ENCODE measurements at places on chromosomes 6 and 20.
A peak's percentile ranks its signal among the peaks of the same experiment; 100 is the strongest.

- no peak for DNase-seq
Observed at GRCh38 chr6:155523821-155524651, 68.4 kb upstream of the NOX3 start.

- DNase-seq, result no peak
Observed at GRCh38 chr20:39563349-39563748, 601.2 kb downstream of the DHX35 start.

GRCh38 chr6:160455541-160456213 lies 107.5 kb downstream of the SLC22A3 start:
- DNase-seq, result peak; percentile 58

DNA sequence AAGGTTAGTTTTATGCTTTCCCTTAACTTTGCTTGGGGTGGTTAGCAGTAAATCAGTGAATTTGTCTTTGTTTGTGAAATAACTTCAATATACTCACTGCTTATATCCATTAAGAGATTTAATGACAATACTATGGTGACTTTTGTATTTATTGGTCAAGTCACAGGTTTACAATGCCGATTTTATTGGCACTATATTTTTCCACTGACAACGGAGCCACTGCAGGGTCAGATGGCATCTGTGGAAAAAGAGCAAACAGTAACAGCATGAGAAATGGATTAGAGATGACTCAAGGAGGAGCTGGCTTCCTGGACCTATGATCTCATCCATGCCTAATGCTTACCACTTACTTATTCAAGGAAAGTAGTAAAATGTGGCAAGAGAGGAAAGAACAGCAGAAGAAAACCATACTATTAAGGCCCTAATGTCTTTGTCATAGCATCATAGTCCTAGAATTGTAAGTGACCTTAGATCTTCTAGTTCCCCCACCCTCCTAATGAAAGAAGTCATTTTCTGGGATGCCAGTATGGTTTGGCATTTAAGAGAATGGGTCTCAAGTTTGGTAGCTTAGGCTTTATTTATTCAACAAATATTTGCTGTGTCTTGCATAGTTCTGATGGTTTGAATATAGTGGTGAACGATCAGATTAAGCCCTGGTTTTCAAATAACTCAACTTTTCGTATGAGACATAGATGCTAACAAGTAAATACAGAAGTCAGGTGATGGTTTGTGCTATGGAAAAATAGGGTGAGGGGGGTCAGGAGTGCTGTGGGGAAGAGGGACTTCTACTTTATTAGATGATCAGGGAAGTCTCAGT lies 18.5 kb downstream of the RNF144B start:
- no peak for DNase-seq

DNA sequence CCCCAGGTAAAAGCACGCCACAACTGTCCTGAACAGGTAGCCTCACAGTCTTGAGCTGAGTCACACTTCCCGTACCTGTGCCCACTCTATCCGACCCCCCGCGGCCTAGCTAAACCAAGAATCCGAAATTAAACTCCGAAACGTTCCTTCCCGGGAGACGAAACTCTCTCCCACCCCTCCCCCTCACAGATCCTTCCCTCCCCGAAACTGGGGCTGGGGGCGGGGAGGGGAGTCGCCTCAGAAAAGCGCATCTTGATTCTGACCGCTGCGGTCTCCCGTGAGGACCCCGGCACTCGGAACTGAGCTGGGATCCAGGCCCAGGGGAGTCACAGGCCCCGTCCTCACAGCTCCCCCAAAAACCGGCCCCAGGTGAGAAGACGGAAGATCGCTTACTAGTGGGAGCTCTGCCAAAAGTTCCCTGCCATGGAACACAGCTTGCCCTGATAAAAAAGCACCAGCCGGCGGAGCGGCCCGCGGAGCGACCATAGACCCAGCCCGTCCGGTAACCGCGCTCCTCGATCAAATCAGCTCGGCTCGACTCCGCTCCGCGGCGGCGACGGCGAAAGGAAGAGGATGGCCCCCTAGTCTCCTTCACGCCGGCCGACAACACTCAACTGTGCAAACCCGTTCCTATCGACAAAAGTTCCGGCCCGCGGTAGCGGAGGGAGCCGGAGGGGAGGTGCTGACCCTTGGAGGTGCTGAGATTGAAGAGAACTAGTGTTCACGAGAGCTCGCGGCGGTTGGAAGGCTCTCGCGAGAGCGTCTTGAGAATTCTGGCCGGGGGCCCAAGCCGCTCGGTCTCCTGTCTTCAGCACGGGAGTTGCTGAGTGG lies at the start of gene CCNC:
Gene CCNC (minus strand): TSS at position 558 of the 831 bp plus-strand sequence. CDS start 133 bp downstream, at position 425.
- DNase-seq, result peak; percentile 68

DNA sequence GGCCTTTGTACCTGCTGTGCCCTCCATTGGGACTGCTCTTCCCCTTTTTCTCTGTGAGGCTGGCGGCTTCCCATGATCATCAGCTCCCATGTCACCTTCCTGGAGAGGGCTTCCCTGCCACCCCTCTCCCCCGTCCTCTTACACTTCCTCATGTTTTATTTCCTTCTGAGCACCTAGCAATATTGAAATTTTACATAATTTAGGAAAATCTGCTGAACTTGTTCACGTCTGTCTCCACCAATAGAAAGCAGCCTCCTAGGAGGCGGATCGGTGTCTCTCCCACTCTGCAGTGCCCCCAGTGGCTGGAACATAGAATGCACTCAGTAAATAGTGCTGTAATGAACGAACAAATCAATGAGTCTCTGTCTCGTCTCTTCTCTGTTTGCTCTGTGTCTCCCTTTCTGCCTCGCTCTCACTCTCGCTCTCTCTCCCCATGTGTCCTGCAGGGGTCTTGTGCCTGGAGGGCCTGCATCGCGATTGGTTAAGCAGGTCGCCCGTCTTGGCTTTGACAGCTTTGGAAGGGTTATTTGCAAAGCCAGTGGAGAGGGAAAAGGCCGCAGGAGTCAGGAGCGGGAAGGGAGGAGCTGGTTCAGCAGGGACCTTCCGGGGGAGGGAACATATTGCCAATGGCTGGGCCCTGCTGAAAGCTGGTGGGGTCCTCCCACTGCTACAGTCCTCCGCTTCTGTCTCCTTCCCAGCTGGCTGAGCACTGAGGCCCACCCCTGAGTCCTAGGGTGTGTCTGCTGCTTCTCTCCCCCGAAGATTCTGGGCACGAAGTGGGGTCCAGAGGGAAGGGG lies 12.1 kb upstream of the OCSTAMP start:
- DNase-seq, result peak; percentile 28

GRCh38 chr6:157029980-157030690 lies 253.0 kb downstream of the ARID1B start:
- DNase-seq, result no peak

GRCh38 chr20:37309936-37310590 lies 20.6 kb downstream of the MANBAL start:
- no peak for DNase-seq

DNA sequence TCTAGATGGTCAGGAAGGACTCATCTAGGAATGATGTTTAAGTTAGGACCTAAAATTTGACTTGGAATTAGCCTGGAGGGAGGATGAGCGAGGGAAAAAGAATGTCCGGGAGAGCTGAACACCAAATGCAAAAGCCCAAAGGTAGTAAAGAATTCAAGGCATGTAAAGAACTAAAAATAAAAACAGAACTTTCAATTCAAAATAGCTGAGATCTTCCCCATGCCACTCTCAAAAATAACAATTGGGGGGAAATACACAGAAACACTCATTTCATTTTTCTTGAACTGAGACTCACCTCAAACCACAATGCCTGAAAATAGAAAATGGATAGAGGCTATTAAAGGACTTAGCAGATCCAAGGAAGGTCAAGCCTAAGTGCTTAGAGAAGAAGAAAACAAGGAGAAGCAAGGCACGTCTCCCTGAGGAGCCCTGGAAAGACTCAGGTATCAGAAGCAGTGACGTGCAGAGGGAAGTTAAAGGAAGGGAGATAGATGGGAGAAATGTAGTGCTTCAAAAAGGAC lies 10.4 kb downstream of the PXT1 start:
- no peak for DNase-seq

GRCh38 chr6:25171301-25171700 lies 107.9 kb upstream of the CARMIL1 start:
- no peak for DNase-seq

GRCh38 chr6:971981-972640 lies 279.2 kb upstream of the EXOC2 start:
- no peak for DNase-seq

DNA sequence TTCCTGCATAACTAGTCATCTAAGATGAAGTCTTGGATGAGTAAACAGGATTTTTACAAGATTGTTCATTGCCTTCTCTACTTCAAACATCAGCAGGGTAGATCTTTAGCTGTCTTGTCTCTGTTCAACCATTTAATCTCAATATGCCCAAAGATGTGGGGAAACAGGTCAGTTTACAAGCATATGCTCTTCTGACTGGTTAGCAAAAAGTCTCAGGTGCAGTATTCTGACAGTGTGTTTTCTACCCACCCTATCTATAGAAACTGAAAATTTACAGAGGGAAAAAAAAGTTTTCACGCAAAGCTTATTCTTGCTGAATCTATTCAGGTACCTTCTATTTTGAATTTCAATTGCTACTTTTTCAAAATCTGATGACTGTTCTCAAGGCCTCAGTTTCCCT lies 29.0 kb downstream of the MAP3K5 start:
- no peak for DNase-seq

DNA sequence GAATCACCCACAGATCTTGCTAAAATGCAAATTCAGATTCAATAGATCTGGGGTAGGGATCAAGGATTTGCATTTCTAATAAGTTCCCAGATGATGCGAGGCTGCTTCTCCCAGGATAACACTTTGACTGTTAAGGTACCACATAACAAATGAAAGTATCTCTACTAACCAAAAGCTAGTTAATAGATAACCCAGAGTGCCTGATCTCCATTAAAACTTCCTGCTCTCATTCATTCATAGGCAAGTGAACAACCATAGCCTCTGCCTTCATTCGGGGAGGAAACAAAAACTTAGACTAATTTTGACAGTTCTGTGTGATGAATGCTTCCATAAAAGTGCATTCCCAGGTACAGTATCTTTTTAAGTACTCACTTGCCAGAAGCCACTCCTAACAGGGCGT lies 265.6 kb upstream of the BTBD3 start:
- no peak for DNase-seq

- DNase-seq, result no peak
Observed at GRCh38 chr6:39669207-39669972, 55.8 kb downstream of the KIF6 start.

- no peak for DNase-seq
Observed at GRCh38 chr6:76593668-76594067, 521.2 kb upstream of the IMPG1 start.

DNA sequence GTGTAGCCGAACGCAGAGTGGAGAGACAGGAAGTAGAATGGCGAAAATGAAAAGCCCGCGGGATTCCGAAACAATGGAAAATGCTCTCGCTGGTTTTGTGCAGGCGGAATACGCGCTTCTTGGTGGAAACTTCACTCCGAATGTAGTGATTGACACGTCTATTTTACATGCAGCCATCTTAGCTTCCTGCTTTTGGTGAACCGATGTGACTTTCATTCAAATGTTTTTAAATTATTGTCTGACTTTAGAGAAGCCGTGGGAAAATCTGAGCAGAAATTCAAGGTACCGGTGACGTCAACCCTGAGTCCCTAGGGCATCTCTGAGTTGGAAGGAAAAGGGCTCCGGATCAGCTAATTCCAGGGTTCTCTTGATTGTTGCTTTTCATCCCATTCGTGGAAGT lies 11.4 kb downstream of the GPX5 start:
- no peak for DNase-seq

DNA sequence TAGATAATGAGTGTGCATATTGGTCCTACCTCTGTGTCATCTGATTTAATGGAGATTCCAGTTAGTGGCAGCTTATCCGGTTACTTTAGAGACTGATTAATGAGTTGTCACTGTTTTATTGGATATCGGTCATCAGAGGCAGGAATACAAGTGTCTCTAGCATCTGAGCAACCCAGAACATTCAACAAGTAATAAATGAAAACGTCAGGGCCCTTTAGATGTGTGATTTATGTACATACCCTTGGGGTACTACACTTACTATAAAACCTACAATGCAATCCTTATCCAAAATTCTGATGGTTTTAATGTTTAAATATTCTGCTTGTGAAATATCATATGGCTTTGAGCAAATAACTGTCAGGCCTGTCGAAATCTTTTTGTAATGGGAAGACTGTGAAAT lies 1117.9 kb upstream of the FLRT3 start:
- DNase-seq, result no peak

- DNase-seq, result no peak
Observed at GRCh38 chr20:60838297-60838696, 413.8 kb upstream of the CDH4 start.

GRCh38 chr6:19417713-19418112 lies 419.5 kb upstream of the ID4 start:
- DNase-seq, result no peak

- DNase-seq, result no peak
Observed at GRCh38 chr6:11791354-11792107, 12.9 kb upstream of the ADTRP start.

- DNase-seq, result no peak
Observed at GRCh38 chr6:111805511-111806164, 67.6 kb downstream of the FYN start.

GRCh38 chr20:19463597-19463996 lies 251.2 kb downstream of the SLC24A3 start:
- no peak for DNase-seq

- DNase-seq, result no peak
Observed at GRCh38 chr6:157579467-157580031, 198.6 kb downstream of the ZDHHC14 start.

- DNase-seq, result no peak
Observed at GRCh38 chr6:22882581-22882980, 313.2 kb downstream of the HDGFL1 start.

DNA sequence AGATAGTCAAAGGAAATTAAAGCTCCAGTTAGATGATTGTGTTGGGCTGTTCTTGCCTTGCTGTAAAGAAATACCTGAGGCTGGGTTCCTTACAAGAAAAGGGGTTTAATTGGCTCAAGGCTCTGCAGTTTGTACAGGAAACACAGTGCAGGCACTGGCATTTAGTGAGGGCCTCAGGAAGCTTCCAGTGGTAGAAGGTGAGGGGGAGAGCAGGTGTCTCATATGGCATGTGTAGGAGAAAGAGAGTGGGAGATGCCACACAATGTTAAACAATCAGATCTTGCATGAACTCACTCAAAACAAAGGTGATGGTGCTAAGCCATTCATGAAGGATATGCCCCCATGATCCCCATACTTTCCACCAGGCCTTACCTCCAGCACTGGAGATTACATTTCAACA lies 493.5 kb upstream of the IMPG1 start:
- DNase-seq, result no peak

DNA sequence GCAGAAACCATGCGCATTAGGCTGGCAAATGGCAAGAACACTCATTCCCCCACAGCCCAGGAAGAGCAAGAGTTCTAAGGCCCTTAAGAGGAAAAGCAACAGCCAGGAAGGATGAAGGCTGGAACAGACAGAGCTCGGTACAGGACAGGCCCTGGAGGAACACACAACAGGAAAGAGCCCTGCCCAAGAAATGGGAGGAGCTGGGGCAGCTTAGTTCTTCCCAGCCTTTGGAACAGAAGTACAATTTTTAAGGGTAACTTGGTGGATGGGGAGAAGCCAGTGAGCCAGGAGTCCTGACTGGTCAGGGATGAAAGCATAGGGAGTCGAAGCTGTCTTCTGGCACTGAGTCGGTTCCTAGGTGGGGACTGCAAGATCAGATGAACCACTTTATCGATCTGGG lies 32.4 kb downstream of the OR2B2 start:
- DNase-seq, result no peak

- peak; percentile 36 for DNase-seq
Observed at GRCh38 chr6:166381733-166382499, 824 bp downstream of the MPC1 start.
